ENCODE measurements at places on chromosomes 12 and 14.
A peak's percentile ranks its signal among the peaks of the same experiment; 100 is the strongest.

GRCh38 chr14:68109132-68109900, 289.7 kb downstream of the RAD51B start:
- no peak for DNase-seq

- no peak for DNase-seq
These were observed 97.3 kb downstream of the ESR2 start for GRCh38 chr14:64196814-64197411.

GRCh38 chr14:95498622-95499353, 17.7 kb downstream of the SYNE3 start:
- DNase-seq = no peak

DNA sequence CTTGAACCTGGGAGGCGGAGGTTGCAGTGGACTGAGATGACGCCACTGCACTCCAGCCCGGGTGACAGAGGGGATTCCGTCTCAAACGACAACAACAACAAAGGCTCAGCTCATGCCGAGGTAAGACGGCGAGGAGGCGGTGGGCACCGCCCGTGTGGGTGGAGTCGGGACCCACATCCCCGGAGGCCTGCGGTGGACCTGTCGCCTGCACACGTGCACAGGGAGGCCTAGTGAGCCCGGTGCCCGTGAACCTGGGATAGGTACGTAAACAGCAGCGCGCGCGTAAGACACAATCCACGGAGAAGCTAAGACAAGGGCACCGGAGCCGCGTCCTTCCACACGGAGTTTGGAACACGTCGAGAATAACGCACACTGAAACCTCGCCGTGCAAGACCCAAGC, 78.7 kb downstream of the GALNT9 start:
- DNase-seq = no peak

GRCh38 chr12:49792181-49792970, 35.8 kb downstream of the NCKAP5L start:
- DNase-seq = no peak

DNA sequence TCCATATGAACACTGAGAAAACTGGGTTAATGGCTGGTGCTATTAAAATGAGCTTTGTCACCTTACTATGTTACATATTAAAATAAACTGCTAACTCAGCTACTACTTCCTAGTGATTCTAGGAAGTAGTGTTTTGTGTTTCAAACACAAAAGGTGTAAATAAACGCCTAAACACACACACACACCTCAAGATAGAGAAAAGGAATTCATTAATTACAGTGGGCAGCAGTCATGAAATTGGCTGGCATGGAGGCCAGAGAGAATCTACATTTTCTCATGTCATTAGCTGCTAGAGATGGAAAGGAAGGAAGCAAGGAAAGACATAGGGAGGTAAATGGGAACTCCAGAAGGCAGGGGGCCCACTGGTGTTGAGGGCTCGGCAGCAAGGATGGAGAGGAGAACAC, 787 bp upstream of the PRMT5 start:
- no peak for DNase-seq

GRCh38 chr12:32454866-32455265, 55.5 kb downstream of the FGD4 start:
- DNase-seq = no peak

GRCh38 chr14:50711043-50711442, 42.9 kb upstream of the SAV1 start:
- DNase-seq = no peak

DNA sequence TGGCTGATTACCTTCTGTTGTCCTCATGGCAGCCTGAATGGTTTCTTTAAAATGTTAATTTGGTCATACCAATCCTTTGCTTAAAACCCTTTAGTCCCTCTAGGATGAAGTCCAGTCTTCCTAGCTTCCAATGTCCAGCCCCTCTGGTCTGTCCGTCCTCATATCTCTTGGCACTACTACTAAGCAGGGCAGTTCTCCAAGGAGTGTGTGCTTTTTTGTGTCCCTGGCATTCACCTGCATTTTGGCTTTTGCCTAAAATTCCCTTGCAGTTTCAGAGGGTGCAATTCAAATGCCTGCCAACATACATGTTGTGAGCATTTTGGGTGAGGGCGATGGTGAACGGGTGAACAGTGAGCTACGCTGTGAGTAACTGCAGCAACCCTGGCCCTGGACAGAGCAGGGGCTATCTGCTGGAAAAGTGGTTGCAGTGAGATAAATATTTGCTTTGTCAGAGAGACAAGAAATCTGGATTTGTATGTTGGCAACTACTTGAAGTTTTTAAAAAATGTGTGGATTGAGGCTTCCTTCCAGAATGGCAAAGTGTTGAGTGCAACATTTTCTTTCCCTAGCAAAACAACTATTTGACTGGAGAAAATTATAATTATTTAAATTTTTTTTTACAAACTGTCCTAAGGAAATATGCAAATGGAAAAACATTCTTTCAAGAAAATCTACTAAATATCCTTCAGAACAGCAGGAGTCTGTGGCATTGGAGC, 14.6 kb downstream of the GALNT8 start:
- DNase-seq = no peak

- DNase-seq = no peak
These were observed 462.4 kb downstream of the TRHDE start for GRCh38 chr12:72734581-72734980.

DNA sequence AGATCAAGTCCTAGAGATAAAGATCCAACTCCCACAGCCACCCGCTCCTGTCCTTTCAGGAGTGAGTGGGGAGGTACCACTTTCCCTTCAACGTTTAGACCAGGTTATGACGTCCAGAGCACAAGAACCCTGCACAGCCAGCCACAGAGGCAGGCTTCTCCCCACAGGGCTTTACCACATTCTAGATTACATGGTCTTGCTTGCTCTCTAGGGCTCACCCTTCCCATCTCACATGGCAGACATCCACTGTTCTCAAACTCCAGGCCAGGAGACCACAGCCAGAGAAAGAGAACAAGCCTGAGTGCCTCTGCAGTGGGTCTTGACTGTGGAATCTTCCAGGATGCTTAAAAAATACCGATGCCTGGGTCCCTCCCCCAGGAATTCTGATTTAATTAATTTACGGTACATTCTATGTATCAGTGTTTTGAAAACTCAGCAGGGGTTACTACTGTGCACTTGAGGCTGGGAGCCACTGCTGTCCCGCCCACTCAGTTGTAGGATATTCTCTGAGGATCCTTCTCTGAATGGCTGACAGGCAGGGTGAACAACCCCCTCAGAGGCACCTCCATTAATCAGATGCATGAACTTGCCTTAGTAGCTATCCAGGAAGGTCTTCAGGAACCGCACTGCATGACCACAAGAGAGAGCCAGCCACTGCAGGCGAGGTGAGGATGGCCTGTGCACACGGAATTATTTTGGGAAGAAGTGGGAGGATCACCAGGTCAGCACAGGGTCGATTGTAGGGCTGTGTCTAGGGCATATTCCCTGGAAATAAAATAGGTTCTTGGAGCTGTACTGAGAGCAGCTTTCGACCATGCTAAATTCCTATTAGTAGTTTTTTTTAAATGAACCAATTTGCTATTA, 21.5 kb upstream of the SOCS2 start:
- DNase-seq = no peak

DNA sequence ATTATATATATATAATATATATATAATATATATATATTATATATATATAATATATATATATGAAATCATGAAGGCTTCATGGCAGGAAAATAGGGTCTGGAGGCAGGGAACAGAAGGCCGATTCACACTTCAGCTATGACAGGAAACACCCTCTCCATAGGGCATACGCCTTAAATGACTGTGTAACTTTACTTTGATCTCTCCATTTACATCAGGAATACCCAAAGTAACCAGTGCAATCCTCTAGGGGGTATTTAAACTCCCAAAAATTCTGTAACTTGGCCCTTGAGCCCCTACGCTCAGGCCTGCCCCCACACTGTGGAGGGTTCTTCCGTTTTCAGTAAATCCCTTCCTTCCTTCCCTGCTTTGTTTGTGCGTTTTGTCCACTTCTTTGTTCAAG, 40.4 kb upstream of the PPP2R5C start:
- no peak for DNase-seq

GRCh38 chr14:101687756-101688546, 73.6 kb upstream of the PPP2R5C start:
- no peak for DNase-seq

DNA sequence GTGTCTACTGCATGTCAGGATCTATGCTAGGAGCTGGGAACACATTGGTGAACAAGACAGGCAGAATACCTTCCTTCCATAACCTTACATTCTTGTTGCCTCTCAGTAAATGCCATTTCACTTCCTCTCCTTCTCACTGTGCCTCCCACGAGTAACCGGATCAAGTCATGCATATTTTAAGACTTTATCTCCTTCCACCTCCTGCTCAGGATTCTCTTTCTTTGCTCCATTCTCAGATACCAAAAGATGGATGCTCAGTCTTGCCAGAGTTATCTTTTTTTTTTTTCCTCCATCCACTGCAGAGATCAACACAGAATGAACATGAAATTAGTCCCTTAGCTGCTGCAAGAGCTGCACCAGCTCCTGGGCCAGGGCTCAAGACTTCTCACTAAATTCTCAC, 20.0 kb upstream of the APPL2 start:
- no peak for DNase-seq

GRCh38 chr12:64107776-64108175, 114.3 kb downstream of the KICS2 start:
- no peak for DNase-seq

- DNase-seq = no peak
These were observed 65.9 kb upstream of the ARHGAP5 start for GRCh38 chr14:32011225-32011624.

GRCh38 chr12:69948851-69949250, 123.8 kb downstream of the MYRFL start:
- DNase-seq = no peak

GRCh38 chr12:46124848-46125619, 134.7 kb upstream of the SCAF11 start:
- peak; percentile 59 for DNase-seq

DNA sequence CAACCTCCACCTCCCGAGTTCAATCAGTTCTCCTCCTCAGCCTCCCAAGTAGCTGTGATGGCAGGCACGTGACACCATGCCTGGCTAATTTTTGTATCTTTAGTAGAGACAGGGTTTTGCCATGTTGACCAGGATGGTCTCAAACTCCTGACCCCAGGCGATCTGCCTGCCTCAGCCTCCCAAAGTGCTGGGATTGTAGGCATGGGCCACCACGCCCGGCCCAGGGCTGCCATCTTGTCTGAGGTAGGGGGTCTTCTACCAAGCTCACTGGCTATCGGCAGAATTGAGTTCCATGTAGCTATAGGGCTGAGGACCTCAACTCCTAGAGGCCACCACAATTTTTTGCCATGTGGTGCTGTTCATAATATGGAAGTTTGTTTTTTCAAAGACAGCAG, 115.6 kb downstream of the EGLN3 start:
- DNase-seq = no peak

GRCh38 chr12:121388421-121388981, 11.4 kb upstream of the RNF34 start:
- no peak for DNase-seq

DNA sequence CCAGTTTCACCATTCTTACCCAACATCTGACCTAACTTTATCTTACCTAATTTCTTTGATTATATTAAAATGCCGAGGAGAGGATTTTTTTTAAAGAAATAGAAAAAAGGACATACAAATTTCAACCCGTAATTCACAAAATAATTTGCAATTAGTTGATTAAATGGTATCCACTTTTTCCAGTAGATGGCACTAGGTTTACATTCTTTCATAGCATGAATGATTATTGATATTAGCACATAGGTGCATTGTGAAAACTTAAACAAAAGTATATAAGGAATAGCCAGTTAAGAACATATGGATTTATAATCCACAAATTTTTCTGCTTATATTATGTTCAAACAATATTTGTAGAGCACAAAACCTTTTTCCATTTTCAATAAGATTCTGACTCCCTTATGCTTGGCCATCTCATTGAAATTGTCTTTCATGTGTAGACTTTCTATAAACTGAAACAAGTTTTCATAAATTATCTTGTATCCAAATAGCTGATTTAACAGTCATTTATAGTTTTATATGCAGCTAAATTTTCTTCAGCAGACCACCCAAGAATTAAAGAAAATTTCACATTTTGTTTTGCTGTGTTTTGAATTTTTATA, 35.3 kb downstream of the MSRB3 start:
- DNase-seq = no peak

GRCh38 chr12:119393677-119394076, 59.1 kb downstream of the CCDC60 start:
- DNase-seq = no peak

GRCh38 chr14:50107850-50108249, 8.5 kb downstream of the VCPKMT start:
- no peak for DNase-seq

- no peak for DNase-seq
These were observed 215.4 kb downstream of the MSRB3 start for GRCh38 chr12:65493913-65494245.

GRCh38 chr12:105099356-105099755, 8.2 kb upstream of the WASHC4 start:
- DNase-seq = peak; percentile 9

Data from KG1 (cell line).